HFFc6 (cell line): ENCODE measurements at places on chromosomes 3 and 15.

DNA sequence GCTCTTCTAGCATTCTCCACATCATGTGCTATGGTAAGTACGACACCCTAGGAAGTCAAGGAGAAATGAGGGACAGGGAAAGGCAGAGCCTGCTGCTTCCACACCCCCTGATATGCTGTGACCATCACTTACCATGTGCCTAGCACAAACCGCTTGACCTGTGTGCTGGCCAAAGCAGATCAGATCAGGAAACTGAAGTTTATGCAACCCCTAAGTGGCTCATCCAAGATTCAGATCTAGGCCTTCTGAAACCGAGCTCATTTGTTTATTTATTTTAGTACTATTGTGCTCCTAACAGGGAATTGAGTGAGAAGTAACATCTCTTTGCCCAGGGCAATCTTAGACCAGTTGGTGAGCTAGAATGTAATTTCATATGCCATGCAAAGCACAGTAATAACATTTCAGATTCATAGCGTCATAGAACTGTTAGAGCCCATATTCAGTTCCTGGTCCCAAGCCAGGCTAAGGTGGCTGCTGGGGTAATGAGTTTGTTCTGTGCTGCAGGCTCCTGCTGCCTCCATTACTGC lies at the start of gene RTP2:
TSS of gene RTP2 (minus strand) at position 51 of the 527 bp plus-strand sequence. CDS start 429 bp downstream, outside the sequence.
- peak; percentile 70 for DNase-seq

DNA sequence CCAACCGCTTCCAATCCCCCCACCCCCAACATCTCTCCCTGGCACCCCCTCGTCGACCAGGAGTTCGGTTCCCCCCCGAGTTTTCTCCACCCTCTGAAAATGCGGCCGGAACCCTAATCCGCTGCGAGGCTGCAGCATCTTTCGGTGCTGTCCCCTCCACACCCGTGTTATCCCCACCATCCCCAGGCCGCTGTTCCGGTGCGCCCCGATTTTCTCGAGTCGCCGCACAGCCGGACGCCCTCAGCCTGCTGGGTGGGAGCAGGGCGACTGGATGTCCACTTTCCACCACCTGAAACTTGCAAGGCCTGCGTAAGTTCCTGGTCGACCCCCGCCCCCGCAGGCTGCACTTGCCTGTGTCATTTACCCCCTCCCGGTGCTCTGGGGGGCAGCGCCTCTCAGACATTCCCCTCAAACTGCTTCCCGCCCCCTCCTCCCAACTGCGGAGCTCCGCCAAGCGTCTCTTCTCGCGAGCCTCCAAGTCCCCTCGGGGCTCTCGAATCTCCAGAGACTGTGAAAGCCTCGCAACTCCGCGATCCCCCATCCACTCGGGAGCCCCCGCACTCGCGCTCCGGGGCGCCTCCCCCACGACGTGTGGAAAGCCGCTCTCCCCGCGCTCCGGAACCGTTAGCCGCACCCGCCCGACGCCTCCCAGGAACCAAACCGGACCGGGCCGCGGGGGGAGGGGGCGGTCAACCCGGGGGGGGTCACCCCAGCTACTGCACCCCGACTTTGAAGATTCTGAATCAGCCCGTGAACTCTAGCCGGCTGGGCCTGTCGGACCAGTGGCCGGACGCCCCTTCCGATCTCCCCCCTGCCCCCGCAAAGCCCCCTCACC lies 566 bp downstream of the ETV5 start:
- DNase-seq = peak; percentile 69

- DNase-seq = peak; percentile 77
These were observed 631 bp downstream of the NKTR start for GRCh38 chr3:42600958-42601675.

GRCh38 chr15:88702983-88703382 lies 64.2 kb downstream of the ISG20 start:
- DNase-seq = no peak

DNA sequence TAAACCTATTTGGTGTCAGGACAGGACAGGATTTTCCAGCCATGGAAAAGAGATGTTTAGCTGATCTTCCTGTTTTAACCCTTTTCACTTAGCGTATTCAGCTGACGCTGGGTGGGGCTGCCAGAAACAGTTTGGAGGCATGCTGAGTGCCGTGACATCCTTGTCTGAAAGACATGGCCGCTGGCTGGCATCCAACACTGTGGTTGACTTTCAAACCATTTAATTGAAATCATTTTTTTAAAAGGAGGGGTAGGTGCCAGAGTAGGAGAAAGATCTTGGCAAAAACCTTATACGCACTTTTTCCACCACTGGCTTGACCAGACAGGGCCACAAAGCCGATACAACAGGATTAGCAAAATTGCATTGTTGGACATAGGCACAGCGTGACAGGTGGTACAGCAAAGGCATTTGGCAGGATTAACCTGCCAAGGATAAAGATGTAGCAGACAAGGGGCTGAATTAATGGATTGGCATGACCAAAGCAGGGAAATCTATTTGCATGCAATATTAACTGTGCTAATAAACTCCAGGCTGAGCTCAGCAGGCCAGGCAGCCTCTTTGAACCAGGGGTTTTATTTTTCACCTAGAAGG lies 131.8 kb upstream of the TOPAZ1 start:
- no peak for DNase-seq
